Right lobe of liver (tissue), 6 donors: ENCODE measurements at places on chromosomes 4 and X.

- no peak for DNase-seq
- H3K27me3 ChIP-seq = no peaks in the 10 kb centered on the region
- H3K27ac ChIP-seq = no peak overlapping the region
- H3K4me1 ChIP-seq = no peaks in the 10 kb centered on the region
- H3K4me3 ChIP-seq = no peak overlapping the region
Measured at GRCh38 chr4:25075129-25075528, 44.4 kb upstream of the LGI2 start.

- DNase-seq = no peak
- no peak overlapping the region for H3K27ac ChIP-seq
- no peaks in the 10 kb centered on the region for H3K4me1 ChIP-seq
- no peak overlapping the region for H3K4me3 ChIP-seq
- no peaks in the 10 kb centered on the region for H3K36me3 ChIP-seq
Measured at GRCh38 chrX:15914486-15914885, 59.9 kb upstream of the AP1S2 start.

DNA sequence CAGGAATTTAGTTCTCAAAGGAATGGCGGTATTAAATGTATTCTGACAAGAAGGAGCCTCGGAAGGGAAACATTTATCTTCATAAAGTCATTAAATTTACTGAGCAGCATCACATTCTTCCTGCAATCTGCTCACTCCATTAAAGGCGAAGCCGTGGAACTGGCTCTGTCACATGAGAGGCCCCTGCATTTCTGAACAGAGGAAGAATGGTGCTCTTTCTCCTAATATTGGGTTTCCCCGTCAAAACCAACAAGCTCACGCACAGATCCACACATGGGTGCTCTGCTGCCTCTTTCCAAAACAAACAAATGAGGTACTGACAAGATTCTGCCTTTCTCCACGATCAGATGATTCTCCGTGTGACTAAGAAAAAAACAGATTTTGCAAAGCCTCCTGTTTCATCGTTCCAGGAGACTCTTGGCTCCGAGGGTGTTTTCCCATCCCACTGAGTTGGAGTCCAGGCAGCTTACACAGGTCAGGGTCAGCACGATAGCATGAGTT is 191.2 kb downstream of the IDS start:
- H3K27me3 ChIP-seq = no peaks in the 10 kb centered on the region
- no peak overlapping the region for H3K4me3 ChIP-seq
- no peaks in the 10 kb centered on the region for H3K36me3 ChIP-seq
- H3K4me1 ChIP-seq = no peaks in the 10 kb centered on the region
- no peak for DNase-seq
- H3K27ac ChIP-seq = no peak overlapping the region

DNA sequence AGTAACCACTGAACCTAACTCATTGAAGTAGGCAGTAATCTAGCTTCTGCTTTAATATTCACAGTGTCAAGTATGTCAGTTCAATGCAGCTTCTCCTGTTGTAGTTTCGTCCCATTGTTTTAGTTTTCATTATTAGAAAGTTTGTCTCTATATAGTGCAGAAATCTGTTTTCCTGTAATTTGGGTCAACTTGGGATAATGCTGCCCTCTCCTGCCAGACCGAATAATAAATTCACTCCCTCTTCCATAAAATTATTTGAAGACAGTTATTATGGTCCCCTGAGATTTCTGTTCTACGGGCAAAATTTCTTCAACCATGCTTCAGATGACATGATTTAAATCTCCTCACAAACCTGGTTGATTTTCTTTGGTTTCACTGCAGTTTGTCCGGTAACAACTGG is 4.6 kb upstream of the LUZP4 start:
- no peaks in the 10 kb centered on the region for H3K36me3 ChIP-seq
- no peaks in the 10 kb centered on the region for H3K4me1 ChIP-seq
- no peak for DNase-seq
- no peak overlapping the region for H3K4me3 ChIP-seq
- H3K27ac ChIP-seq = no peak overlapping the region

GRCh38 chr4:52701207-52701606 is 42.1 kb upstream of the USP46 start:
- no peak overlapping the region for H3K27ac ChIP-seq
- no peak for DNase-seq
- no peaks in the 10 kb centered on the region for H3K4me1 ChIP-seq

DNA sequence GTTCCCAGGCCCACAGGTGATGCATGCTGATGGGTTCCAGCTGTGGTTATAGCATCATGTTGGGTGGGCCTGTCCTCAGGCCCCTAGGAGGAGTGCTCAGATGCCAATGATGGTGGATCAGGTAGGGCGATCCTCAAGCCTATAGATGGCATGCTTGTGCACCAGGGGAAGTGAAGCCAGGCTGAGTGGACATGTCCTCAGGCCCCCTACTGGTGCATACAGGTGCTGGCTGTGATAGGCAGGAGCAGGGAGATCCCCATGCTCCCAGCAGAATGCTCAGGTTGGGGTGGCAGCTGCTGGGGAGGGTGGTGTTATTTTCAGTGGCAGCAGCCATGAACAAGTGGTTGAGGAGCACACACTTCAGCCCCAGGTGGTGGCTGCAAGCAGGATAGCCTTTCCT is 96.0 kb downstream of the SMARCA1 start:
- no peaks in the 10 kb centered on the region for H3K27me3 ChIP-seq
- no peaks in the 10 kb centered on the region for H3K36me3 ChIP-seq
- no peak overlapping the region for H3K4me3 ChIP-seq
- H3K4me1 ChIP-seq = no peaks in the 10 kb centered on the region
- no peak overlapping the region for H3K27ac ChIP-seq
- DNase-seq = no peak

DNA sequence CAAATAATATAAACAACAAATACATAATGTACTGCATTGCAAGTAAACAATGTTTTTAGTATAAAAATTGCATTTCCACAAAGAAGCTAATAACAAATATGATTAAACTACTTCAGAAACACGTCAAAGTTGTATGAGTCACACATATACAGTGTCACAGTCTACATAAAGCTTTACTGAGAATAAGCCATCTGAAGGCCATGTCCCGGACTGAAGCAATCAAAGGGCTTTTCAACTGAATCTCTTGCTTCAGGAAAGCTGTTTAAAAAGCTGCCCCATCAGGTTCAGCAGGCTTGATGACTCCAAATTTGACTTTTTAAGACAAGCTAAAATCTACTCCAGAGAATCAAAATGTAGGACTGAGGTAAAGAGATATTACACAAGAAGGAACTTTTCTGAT is 1476.8 kb downstream of the ADGRL3 start:
- DNase-seq = no peak
- no peaks in the 10 kb centered on the region for H3K36me3 ChIP-seq

DNA sequence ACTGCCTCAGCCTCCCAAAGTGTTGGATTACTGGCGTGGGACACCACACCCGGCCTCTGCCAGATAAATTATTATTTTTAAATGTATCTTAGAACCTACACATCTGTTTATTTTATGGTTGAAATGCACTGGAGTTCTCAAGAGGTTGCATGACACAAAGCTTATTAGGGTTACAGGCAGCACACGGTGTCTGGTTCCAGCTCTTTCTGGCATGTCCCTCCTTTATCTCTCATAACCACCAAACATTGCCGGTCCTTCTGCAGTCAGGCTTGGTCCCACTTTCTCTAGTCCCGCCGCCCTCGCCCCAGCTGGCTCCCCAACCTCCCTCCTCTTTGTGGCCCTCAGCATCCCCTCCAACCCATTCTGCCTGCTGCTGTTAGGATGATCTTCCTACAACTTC is 39.7 kb upstream of the SPRY1 start:
- no peak overlapping the region for H3K4me3 ChIP-seq
- no peaks in the 10 kb centered on the region for H3K36me3 ChIP-seq
- H3K27ac ChIP-seq = no peak overlapping the region
- DNase-seq = no peak

- H3K27ac ChIP-seq = peak overlapping the region; percentile 16
- peaks cover 5% of the 10 kb centered on the region for H3K27me3 ChIP-seq
- H3K4me1 ChIP-seq = no peaks in the 10 kb centered on the region
- H3K36me3 ChIP-seq = no peaks in the 10 kb centered on the region
Measured at GRCh38 chr4:173509036-173510001, 20.7 kb downstream of the HAND2 start.

GRCh38 chr4:171639540-171639939 is 173.7 kb upstream of the GALNTL6 start:
- no peaks in the 10 kb centered on the region for H3K4me1 ChIP-seq
- H3K36me3 ChIP-seq = no peaks in the 10 kb centered on the region
- no peak for DNase-seq
- H3K4me3 ChIP-seq = no peak overlapping the region
- H3K27ac ChIP-seq = no peak overlapping the region

GRCh38 chr4:92516450-92516849 is 212.7 kb downstream of the GRID2 start:
- no peak for DNase-seq
- H3K4me3 ChIP-seq = no peak overlapping the region
- no peaks in the 10 kb centered on the region for H3K4me1 ChIP-seq
- no peaks in the 10 kb centered on the region for H3K27me3 ChIP-seq
- H3K27ac ChIP-seq = no peak overlapping the region
- H3K36me3 ChIP-seq = no peaks in the 10 kb centered on the region

- H3K27me3 ChIP-seq = no peaks in the 10 kb centered on the region
- no peak overlapping the region for H3K4me3 ChIP-seq
- H3K4me1 ChIP-seq = no peaks in the 10 kb centered on the region
- H3K36me3 ChIP-seq = no peaks in the 10 kb centered on the region
Measured at GRCh38 chr4:62709618-62710252, 1509.6 kb downstream of the ADGRL3 start.

GRCh38 chrX:100297728-100298127 is 112.3 kb downstream of the PCDH19 start:
- no peaks in the 10 kb centered on the region for H3K27me3 ChIP-seq
- no peaks in the 10 kb centered on the region for H3K36me3 ChIP-seq
- no peak for DNase-seq
- H3K4me3 ChIP-seq = no peak overlapping the region
- no peak overlapping the region for H3K27ac ChIP-seq

GRCh38 chr4:140309124-140309870 is 64.1 kb upstream of the SCOC start:
- H3K4me1 ChIP-seq = no peaks in the 10 kb centered on the region
- H3K27ac ChIP-seq = no peak overlapping the region
- no peaks in the 10 kb centered on the region for H3K27me3 ChIP-seq
- H3K4me3 ChIP-seq = no peak overlapping the region

GRCh38 chr4:36206012-36206411 is 38.3 kb downstream of the ARAP2 start:
- no peak for DNase-seq
- H3K4me1 ChIP-seq = no peaks in the 10 kb centered on the region
- H3K36me3 ChIP-seq = no peaks in the 10 kb centered on the region
- H3K4me3 ChIP-seq = no peak overlapping the region
- no peaks in the 10 kb centered on the region for H3K27me3 ChIP-seq

GRCh38 chrX:24093746-24094145 is 39.0 kb downstream of the EIF2S3 start:
- no peak for DNase-seq
- H3K36me3 ChIP-seq = no peaks in the 10 kb centered on the region
- H3K27ac ChIP-seq = no peak overlapping the region
- no peaks in the 10 kb centered on the region for H3K27me3 ChIP-seq

DNA sequence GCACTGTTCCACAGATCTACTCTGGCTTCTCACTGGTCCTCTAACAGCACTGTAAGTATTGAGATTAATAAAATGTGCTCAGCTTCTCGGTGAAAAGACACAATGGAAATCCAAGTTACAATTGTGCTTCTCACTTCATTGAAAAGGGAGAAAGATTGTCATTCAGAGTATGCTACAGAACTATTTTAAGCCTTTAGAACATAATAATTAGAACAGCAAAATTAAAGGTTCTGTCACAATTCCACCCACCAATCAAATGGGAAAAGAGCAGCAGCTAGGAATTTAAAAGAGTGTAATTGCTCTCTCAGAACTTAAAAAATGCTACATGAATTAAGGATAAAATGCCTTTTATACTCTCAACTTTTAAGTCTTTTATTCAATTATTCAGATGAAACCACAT is 329.4 kb downstream of the ANK2 start:
- H3K27me3 ChIP-seq = no peaks in the 10 kb centered on the region
- H3K4me3 ChIP-seq = no peak overlapping the region
- no peak for DNase-seq
- H3K36me3 ChIP-seq = no peaks in the 10 kb centered on the region

DNA sequence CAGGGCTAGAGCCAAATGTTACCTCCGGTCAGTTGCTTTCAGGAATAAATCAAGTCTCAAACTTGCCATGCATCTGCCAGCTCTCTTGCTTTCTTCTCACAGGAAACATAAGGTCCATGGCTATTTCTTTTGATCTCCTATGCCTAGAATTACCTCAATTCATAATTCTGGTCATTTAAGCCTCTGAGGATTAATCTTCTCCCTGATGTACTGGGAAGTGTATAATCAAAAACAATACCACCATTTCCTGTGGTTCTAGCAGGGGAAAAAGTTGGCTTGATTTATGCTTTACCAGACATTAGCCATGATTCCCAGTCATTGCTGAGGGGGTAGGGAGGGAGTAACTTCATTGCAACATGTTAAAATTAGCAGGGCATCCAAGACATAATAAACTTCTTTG is 268.7 kb upstream of the EMCN start:
- no peak overlapping the region for H3K4me3 ChIP-seq
- no peak overlapping the region for H3K27ac ChIP-seq
- no peaks in the 10 kb centered on the region for H3K4me1 ChIP-seq
- no peaks in the 10 kb centered on the region for H3K36me3 ChIP-seq
- H3K27me3 ChIP-seq = no peaks in the 10 kb centered on the region

DNA sequence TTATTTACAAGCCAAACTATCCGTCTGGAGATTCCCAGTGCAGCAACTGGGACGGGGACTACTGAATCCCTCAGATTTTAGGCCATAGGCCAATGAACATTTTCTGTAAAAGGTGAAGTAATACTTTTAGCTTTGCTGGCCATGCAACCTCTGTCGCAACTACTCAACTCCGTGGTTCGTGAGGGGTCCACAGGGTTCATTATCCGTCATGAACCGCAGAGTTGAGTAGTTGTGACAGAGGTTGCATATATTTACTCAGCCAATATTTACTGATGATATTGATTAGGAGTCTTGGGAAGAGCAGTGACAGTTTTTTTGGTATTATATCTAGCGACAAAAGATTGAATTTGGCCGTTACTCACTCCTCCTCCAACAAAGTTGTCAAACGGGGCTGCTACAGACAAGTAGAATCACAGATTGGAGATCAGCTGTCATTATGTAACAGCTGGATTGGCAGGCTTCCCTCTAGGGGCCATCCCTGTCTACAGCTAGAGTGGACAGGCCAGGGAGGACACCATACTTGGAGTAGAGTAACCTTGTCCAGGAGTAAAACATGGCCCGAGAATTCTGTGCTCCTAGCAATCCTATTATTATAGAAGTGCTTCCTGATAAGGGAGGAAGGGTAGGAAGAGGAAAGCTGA is 37.2 kb upstream of the CD38 start:
- no peak overlapping the region for H3K4me3 ChIP-seq
- peaks cover 9% of the 10 kb centered on the region for H3K4me1 ChIP-seq
- peak; percentile 89 for DNase-seq
- peak overlapping the region; percentile 38 for H3K27ac ChIP-seq
- H3K27me3 ChIP-seq = no peaks in the 10 kb centered on the region

- no peak overlapping the region for H3K27ac ChIP-seq
- no peaks in the 10 kb centered on the region for H3K36me3 ChIP-seq
- no peak for DNase-seq
- H3K27me3 ChIP-seq = no peaks in the 10 kb centered on the region
Measured at GRCh38 chr4:154634058-154634457, 21.6 kb upstream of the FGG start.

- H3K4me1 ChIP-seq = no peaks in the 10 kb centered on the region
- no peak overlapping the region for H3K27ac ChIP-seq
- no peaks in the 10 kb centered on the region for H3K36me3 ChIP-seq
- no peak for DNase-seq
- H3K27me3 ChIP-seq = no peaks in the 10 kb centered on the region
- H3K4me3 ChIP-seq = no peak overlapping the region
Measured at GRCh38 chrX:151000861-151001331, 17.8 kb downstream of the HMGB3 start.
